ENCODE measurements at places on chromosomes 7 and 10. TPM values are rescaled to one million over a fixed set of nuclear protein-coding genes. Genes with fewer than 3 reads are reported as not detected.

DNA sequence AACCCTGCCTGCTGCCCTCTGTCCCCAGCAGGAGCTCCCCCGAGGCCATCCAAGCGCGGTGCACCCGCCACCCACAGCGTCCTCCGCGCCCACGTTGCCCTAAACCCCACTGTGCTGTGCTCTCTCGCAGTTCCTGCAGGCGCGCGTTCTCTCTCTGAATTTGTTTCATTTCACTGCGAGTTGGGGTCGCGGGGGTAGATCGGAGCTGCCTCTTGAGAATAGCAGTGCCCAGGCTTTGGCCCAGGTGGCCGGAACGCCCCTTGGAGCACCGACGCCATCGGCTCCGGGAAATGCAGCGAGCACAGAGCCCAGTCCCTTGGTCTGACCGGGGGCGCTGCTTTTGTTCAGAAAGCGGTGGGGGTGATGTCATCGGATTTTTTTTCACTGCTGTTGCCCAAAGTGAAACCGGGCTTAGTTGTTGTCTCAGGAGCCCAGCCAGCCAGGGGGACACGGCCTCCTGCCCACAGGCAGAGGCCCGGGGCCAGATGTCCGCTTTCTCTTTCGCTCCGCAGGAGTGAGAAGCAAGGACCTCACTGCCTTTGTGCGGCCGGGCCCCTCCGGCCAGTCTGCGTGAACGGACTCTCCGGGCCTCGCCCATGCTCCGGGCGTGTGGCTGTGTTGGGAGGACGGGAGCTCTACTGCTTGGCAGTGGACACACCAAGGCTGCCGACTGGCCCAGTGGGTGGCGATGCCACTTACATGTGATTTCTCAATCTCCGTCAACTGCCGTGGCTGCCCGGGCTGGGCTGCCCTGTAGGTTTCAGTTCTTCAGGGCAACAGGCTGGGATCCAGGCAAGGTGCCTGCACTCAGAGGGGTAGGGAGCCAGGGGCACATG is 43.1 kb downstream of the FOXK1 start:
- peak; percentile 76 for DNase-seq

- DNase-seq, result no peak
Observed at GRCh38 chr7:7789551-7789988, 71.2 kb upstream of the RPA3 start.

The AUTS2 gene
- 3.0 TPM for total RNA-seq

DNA sequence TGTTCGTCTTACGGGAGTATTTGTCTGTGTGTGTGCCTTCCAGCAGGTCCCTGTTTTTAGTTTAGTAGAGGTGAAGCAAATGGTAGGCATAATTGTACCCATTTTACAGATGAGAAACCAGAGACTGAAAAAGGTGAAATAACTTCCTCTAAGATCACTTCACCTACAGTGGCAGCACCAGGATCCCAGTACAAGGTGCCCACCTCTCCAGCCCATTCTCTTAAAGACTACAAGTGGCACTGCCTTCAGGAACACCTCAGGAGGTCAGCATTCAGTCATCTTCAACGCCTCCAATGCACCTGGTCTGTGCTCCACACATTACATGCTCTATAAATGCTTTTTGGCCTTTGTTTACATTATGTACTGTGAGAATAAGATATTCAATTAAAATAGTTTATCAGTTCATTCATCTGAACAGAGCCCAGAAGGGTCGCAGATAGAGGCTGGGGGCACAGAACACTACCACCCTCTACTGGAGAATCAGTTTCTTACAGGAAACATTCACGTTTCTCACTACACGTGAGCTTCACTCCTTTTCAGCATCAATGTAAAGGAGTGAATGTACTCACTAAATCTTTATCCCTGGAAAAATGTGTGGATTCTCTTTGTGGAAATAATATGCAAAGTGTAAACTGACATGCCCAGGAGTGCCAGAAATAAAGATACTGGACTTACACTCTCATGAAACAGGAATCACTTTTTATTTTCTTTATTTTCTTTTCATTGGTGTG is 45.5 kb upstream of the ABLIM1 start:
- DNase-seq, result peak; percentile 28

DNA sequence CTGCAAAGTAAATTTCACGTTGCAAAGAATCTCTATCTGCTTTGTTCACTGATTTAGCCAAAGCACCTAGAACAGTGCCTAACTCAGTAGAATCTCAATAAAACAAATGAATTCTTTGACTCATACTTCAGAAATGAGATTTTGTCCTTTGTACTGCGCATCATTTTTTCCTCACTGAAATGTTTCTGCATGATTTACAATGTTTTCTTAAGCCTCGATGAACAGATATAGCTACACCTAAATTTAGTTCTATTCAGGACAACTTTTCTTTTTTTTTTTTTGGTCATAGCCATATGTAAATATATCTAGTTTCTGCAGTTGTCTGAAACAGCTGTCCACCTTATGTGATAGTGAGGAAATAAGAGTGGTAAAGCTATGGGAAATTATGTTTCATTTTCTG is 15.3 kb downstream of the GNAT3 start:
- DNase-seq, result no peak

The DYNC1I1 gene
- not detected for total RNA-seq

The CLDN15 gene
- 16.4 TPM for total RNA-seq

DNA sequence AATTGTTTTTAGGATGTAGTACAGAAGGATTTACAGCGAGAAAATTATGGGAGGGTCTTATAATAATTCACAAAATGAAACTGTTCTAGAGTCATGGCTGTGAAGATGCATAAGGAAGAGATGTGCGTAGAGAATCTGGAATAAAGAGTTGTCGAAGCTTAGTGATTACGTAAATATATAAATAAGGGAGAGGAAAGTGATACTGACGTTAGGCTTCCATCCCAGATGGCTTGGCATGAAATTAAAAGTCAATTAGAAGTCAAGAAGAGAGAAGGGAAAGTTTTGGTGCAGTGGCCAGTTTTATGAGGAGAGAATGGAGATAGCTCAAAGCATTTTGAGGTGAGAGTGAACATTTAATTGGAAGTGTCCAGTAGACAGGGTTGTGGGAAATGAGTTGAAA is 85.5 kb downstream of the LCOR start:
- no peak for DNase-seq

DNA sequence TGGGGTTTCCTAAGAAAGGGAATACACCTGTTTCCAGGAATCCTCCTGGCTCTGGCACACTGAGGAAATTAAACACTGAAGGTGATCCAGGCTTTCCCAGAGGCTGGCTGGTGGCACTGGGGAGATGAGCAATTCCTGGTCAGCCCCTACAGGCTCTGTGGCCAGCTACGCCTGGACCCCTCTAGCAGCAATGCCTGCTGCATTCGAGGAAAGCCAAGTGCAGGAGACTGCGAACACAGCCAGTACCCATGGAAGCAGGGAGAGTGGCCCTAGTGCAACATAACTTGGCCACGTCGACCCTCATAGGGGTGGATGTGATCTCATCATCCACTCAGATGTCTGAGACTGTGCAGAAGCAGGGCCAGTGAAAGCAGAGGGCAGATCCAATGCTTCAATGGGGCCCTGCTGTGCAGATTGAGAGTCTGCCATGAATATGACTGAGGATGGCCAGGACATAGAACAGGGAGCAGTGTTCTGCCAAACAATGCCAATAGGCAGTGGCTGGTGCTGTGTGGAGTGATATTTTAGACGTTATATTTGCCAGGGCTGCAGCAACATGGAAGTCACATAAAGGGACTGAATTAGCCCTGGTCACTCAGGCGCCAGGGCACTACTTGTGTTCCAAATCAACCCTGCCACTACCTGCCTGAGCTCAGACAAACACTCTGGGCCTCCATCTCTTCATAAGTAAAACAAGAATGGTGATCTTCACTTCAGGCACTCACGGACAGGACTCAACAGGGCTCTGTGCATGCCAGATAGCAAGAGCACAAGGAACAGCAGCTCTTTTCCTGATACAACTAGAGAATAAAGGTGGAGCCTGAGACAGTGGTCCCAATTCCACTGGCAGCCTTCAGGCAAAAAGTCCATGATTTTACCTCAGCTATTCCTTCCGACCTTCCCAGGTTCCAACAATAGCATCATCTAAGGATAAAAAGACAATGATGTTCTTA is 2.4 kb downstream of the ZNF488 start:
- DNase-seq, result no peak

DNA sequence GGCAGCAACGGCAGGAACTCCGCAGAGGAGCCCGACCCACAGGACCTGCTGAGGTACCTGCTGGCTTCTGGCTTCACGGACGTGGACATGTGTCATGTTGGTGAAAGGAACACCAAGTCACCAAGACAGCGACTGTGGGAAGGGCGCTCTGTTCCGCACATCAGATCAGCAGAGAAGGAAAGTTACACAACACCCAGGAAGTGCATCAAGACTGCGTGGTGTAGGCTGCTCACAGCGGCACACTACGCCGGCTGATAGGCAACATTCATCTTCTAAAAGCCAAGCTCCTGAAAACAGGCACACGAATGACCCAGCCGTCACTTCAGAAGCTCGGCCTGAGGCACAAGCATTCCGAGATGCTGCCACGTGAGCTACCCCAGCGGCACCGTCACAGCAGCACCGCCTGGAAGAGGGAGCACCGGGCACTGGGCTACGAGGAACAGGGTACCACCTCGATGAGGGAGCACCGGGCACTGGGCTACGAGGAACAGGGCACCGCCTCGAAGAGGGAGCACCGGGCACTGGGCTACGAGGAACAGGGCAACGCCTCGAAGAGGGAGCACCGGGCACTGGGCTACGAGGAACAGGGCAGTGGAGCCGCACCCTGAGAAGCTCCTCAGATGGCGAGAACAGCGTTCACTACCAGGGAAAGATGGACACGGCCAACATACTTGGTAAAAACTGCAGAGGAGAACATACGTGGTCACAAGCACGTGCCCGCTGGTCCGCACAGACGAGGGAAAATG is 86.7 kb downstream of the MAD1L1 start:
- no peak for DNase-seq

- DNase-seq, result no peak
Observed at GRCh38 chr7:142815134-142815533, 39.7 kb upstream of the EPHB6 start.

The TET1 gene
- 0.71 TPM for total RNA-seq

The PPP1R9A gene
- not detected for total RNA-seq

The WDR11 gene
- 39.6 TPM for total RNA-seq

The FKBP9 gene
- 0.37 TPM for total RNA-seq

The FXYD4 gene
- total RNA-seq, result not detected

DNA sequence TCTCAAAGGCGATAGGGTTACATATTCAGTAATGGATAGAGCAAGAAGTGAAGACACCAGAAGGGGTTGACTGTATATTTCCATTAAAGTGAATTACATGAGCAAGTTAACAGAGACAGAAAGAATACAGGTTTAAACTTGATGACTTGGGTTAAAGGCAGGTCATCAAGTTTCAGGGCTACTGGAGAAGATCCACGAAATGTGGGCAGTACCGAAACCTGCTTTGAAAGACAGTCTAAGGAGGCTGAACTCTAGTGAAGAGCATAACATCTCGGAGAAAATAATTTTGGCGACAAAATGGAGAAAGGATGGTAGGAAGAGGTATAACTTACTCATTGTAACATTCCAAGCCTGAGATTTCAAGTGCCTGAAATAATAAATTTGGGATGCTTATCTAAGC is 26.6 kb upstream of the PLXDC2 start:
- no peak for DNase-seq

DNA sequence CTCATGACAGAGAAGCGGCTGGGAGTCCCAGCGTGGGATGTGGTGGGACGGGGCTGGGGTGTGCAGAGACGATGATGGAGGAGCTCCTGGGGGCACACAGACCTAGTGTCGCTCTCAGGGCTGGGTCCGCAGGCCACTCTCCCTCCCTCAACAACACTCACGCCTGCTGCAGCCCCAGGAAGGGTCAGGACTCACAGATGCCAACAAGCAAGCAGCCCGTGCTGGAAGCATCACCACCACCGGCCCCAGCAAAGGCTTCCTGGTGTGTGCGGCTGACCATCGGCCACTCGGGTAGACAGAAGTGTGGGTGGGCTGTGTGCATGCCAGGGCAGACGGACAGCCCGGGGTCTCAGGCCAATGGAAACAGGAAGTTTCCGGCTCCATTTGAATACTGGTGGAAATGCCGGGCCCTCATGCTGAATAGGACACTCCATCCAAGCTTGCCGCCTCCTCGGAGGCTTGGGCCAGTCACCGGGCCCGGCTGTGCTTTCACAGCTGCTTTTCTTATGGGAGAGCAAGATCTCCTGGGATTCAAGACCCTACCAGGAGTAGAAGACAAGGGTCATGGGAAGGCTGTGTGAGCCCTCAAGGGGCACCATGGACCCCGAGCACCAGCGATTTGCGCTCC is 178.1 kb downstream of the ELFN1 start:
- peak; percentile 2 for DNase-seq

- no peak for DNase-seq
Observed at GRCh38 chr10:20004087-20004523, 187.9 kb downstream of the PLXDC2 start.

DNA sequence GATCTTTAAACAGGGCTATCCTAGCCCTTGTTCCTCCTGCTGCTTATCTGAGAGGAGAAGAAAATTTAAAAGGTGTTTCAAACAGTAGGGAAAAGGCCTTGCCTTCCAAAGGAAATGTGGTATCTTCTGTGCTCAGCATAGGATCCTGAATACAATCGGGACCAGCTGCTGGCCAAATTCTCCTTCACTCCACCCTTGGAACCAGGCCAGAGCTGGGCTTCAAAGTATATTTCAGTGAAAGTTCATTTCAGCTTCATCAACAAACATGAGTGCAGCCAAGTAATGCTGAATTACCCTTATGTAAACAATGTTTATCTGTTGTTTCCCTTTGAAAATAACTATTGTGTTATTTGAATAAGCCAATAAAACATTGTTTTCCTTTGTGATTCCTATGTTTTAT is 146.5 kb upstream of the MEOX2 start:
- no peak for DNase-seq

DNA sequence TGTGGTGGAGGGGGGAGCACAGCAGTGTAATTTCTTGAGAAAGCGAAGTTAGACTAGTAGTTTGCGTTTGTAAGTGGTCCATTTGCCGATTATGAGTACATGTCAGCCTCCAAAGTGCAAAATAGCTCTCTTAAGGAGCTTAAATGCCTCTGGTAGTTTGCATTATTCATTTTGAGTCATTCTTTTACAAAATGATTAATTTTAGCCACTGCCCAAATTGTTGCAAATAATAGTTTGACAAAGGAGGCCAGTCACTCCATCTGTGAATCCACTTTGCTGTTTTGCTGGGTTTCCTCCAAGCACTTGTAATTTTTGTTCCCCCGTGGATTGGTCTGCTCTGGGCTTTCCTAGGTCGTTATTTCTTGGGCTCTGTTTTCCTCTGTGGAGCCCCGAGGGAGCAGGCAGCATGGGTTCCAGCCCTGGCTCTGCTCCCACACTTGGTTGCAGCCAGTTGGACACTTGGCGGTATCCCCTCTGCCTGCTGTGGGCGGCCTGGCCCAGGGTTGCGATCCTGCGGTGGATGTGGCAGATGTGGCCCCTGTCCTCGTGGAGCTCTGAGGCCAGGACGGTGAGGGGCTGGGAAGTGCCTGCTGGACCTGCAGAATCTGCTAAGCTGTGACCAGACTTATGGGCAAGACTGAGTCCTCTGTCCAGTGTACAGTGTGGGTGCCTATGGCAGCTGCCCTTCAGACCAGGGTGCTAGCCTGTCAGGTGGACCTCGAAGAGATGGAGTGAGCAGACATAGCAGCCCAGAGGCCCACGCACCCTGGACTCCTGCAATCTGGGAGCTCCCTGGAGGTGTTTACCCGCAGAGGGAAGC is 129.1 kb upstream of the BTBD16 start:
- no peak for DNase-seq

GRCh38 chr10:3258394-3258793 is 85.8 kb upstream of the PITRM1 start:
- no peak for DNase-seq

The SEMA3D gene
- not detected for total RNA-seq

All from activated CD4-positive, alpha-beta T cell treated with anti-CD3 and anti-CD28 coated beads for 36 hours (primary cell).